ENCODE measurements at places on chromosomes 12 and 14. TPM values are rescaled to one million over a fixed set of nuclear protein-coding genes. Genes with fewer than 3 reads are reported as not detected.
A peak's percentile ranks its signal among the peaks of the same experiment; 100 is the strongest.

GRCh38 chr12:11839091-11839641 is 189.7 kb downstream of the ETV6 start:
- no peaks in the 10 kb centered on the region for H3K27me3 ChIP-seq
- H3K36me3 ChIP-seq: no peaks in the 10 kb centered on the region
- peak overlapping the region; percentile 57 for H3K27ac ChIP-seq
- H3K4me1 ChIP-seq: peaks cover 14% of the 10 kb centered on the region

DNA sequence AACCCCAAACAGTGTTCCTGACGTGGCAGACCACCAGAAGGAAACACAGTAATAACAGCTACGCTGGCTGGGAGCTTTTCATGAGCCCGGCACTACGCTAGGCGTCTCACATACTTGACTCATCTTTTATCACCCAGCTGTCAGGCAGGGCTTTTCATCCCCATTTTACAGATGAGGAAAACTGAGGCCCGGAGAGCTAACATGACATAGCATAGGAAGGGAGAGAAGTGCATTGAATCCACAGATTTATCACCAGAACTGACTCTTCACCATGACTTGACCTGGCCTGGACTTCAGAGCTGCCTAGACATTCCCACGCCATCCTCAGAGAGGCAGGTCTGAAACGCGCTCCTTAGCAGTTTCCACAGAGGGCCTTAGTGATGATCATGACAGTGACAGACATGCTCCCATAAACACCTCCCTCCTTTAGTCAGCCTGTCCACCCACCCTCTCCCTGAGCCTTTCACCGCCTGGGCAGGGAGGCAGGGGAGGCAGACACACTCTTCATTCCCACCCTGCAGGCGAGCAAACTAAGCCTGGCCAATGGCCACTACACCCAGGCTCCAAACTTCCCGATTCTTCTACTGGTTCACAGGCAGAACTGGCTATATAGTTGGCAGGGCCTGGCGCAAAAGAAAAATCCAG is 56.2 kb downstream of the RBM19 start:
- no peaks in the 10 kb centered on the region for H3K27me3 ChIP-seq
- H3K4me1 ChIP-seq: no peaks in the 10 kb centered on the region
- peaks cover 23% of the 10 kb centered on the region for H3K36me3 ChIP-seq
- H3K4me3 ChIP-seq: no peak overlapping the region
- no peak for DNase-seq
- no peak overlapping the region for H3K27ac ChIP-seq

DNA sequence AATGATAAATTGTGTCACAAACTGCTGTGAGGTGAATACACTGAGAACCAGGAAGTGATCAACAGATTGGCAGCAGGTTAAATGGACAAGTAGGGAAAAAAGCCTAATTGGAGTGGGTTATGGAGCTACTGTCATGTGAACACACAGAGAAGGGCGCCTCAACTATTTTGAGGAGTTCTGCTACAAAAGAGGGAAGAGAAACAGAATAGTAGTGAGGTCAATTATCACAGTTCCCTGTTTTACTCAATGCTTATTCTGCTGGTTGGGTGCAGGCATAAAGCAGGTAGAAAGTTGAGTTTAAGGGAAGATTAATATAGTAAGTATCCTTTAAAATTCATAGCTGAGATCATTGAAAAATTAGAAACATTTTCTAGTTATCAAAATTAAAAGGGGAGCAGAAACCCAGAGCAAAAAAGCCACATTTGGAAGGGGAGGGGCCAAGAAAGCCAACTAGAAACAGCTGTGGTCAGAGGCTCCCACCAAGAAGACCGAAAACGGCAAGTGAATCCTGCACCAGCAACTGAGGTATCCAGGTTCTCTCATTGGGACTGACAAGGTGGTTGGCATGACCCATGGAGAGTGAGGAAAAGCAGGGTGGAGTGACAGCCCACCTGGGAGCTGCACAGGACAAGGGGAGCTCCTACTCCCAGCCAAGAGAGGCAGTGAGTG is 105.7 kb downstream of the ZC3H14 start:
- H3K4me3 ChIP-seq: no peak overlapping the region
- DNase-seq: no peak
- no peaks in the 10 kb centered on the region for H3K27me3 ChIP-seq
- no peaks in the 10 kb centered on the region for H3K36me3 ChIP-seq
- H3K4me1 ChIP-seq: no peaks in the 10 kb centered on the region

DNA sequence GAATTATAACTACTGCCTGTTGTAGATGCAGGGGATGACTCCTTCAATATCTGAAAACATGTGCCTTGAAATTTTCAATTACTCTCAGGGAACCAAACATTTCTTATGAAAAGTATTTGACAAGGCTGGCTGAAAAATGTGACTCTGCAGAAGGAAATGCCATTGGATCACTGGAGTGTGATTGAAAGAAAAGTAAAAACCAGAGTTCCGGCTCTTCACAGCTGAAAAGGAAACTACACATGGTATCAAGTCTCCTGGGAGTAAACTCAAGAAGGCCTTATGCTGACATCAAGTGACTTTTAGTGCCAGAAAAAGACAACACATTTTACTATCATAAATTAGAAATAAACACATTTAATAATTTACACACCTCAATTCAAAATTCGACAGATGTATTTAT is 693.0 kb downstream of the LRFN5 start:
- H3K27ac ChIP-seq: no peak overlapping the region
- no peaks in the 10 kb centered on the region for H3K4me1 ChIP-seq
- H3K27me3 ChIP-seq: no peaks in the 10 kb centered on the region

DNA sequence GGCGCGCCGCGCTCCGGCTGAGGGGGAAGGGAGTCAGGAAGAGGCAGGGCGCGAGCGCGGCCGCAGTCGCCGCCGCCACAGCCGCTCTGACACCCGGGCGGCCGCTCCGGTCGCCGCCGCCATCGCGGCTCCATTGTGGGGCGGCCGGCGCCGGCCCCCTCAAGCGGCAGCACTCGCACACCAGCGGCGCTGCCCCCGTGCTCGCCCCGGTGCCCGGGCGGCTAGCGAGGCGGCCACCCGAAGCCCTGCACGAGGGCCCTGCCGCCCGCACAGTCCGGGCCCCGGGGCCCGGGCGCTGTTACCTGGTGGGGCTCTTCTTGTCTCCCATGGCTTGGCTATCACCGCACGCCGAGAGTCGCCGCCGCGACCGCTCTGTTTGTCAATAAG is 202 bp downstream of the YAF2 start:
- peak overlapping the region; percentile 81 for H3K4me3 ChIP-seq
- H3K27ac ChIP-seq: peak overlapping the region; percentile 98
- DNase-seq: no peak

GRCh38 chr14:71115821-71116567 is 208.7 kb downstream of the PCNX1 start:
- DNase-seq: no peak
- no peak overlapping the region for H3K27ac ChIP-seq
- H3K4me3 ChIP-seq: no peak overlapping the region
- no peaks in the 10 kb centered on the region for H3K27me3 ChIP-seq
- no peaks in the 10 kb centered on the region for H3K4me1 ChIP-seq

- H3K27ac ChIP-seq: peak overlapping the region; percentile 41
- H3K4me1 ChIP-seq: peaks cover 42% of the 10 kb centered on the region
- no peak overlapping the region for H3K4me3 ChIP-seq
- H3K36me3 ChIP-seq: peaks cover 8% of the 10 kb centered on the region
- no peak for DNase-seq
Observed at GRCh38 chr14:69715725-69716477, 51.0 kb upstream of the SRSF5 start.

- H3K36me3 ChIP-seq: no peaks in the 10 kb centered on the region
- DNase-seq: no peak
- no peak overlapping the region for H3K27ac ChIP-seq
- no peaks in the 10 kb centered on the region for H3K4me1 ChIP-seq
Observed at GRCh38 chr12:28878629-28879028, 270.4 kb upstream of the FAR2 start.

- H3K4me3 ChIP-seq: no peak overlapping the region
- H3K27me3 ChIP-seq: no peaks in the 10 kb centered on the region
- no peaks in the 10 kb centered on the region for H3K4me1 ChIP-seq
- H3K36me3 ChIP-seq: no peaks in the 10 kb centered on the region
- DNase-seq: no peak
Observed at GRCh38 chr14:20723488-20723887, 22.2 kb upstream of the EDDM3A start.

DNA sequence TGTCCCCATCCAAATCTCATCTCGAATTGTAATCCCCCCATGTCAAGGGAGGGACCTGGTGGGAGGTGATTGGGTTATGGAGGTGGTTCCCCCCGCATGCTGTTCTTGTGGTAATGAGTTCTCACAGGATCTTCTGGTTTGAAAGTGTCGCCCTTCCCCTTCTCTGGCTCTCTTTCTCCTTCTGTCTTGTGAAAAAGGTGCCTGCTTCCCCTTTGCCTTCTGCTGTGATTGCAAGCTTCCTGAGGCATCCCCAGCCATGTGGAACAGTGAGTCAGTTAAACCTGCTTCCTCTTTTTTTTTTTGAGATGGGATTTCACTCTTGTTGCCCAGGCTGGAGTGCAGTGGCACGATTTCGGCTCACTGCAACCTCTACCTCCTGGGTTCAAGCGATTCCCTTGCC is 104.0 kb downstream of the CCDC91 start:
- no peak overlapping the region for H3K27ac ChIP-seq
- H3K4me3 ChIP-seq: no peak overlapping the region
- no peaks in the 10 kb centered on the region for H3K27me3 ChIP-seq

GRCh38 chr12:119069147-119069642 is 87.9 kb downstream of the SRRM4 start:
- H3K27me3 ChIP-seq: peaks cover 5% of the 10 kb centered on the region
- H3K27ac ChIP-seq: no peak overlapping the region
- no peaks in the 10 kb centered on the region for H3K36me3 ChIP-seq
- DNase-seq: no peak

- DNase-seq: no peak
- no peaks in the 10 kb centered on the region for H3K36me3 ChIP-seq
- no peak overlapping the region for H3K27ac ChIP-seq
- H3K4me1 ChIP-seq: no peaks in the 10 kb centered on the region
- no peak overlapping the region for H3K4me3 ChIP-seq
Observed at GRCh38 chr14:65961004-65961403, 525.2 kb upstream of the CCDC196 start.

DNA sequence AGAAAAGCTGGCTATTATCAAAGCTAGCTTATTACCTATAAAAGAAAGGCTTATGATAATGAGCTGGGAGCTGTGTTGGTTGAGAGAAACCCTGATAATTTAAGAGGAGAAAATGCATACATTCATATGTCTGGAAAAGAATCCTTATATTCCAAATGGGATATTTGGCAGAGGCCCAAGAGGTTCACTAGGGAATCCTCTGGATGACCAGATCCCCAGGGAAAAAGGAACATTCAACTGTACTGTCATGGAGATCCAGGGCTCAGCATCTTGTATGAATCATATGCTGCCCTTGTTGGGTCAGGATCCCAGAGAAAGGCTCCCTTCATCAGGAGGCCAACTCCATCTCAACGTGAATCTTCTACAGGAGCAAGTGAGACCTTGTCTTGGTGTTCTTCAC is 16.6 kb upstream of the FBXO34 start:
- H3K4me1 ChIP-seq: no peaks in the 10 kb centered on the region
- no peak overlapping the region for H3K4me3 ChIP-seq

DNA sequence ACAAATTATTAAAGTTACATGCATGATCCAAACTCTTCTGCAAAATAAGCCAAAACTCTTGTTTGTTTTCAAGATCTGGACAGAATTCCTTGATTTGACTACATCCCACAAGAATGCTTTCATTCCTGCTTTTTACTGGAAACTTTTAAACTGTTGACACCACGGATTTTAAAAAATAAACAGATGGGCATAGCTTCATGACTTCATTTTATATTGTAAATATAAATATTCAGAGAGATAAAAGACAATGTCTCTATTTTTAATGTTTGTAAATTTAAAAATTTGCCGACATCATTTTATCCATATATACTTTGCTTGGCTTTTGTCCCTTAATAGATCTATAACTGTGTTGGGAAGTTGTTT is 134.3 kb upstream of the DCN start:
- no peaks in the 10 kb centered on the region for H3K27me3 ChIP-seq
- DNase-seq: no peak
- peak overlapping the region; percentile 7 for H3K27ac ChIP-seq
- no peaks in the 10 kb centered on the region for H3K4me1 ChIP-seq

GRCh38 chr12:124311292-124312109 is 16.6 kb downstream of the RFLNA start:
- no peak for DNase-seq
- no peak overlapping the region for H3K4me3 ChIP-seq
- H3K36me3 ChIP-seq: no peaks in the 10 kb centered on the region
- no peaks in the 10 kb centered on the region for H3K27me3 ChIP-seq
- H3K4me1 ChIP-seq: no peaks in the 10 kb centered on the region

The VWF gene
- total RNA-seq: 95.1 TPM

The LRIG3 gene
- 4.7 TPM for total RNA-seq

The ACOT4 gene
- total RNA-seq: 0.40 TPM

The HOXC11 gene
- total RNA-seq: 1.1 TPM

The TMEM116 gene
- total RNA-seq: 8.5 TPM

The CCDC184 gene
- total RNA-seq: 0.38 TPM

The RDH11 gene
- 7.7 TPM for total RNA-seq

The KRT75 gene
- total RNA-seq: not detected

The MSI1 gene
- not detected for total RNA-seq
